ENCODE measurements at places on chromosomes 16 and 17.
A peak's percentile ranks its signal among the peaks of the same experiment; 100 is the strongest.

DNA sequence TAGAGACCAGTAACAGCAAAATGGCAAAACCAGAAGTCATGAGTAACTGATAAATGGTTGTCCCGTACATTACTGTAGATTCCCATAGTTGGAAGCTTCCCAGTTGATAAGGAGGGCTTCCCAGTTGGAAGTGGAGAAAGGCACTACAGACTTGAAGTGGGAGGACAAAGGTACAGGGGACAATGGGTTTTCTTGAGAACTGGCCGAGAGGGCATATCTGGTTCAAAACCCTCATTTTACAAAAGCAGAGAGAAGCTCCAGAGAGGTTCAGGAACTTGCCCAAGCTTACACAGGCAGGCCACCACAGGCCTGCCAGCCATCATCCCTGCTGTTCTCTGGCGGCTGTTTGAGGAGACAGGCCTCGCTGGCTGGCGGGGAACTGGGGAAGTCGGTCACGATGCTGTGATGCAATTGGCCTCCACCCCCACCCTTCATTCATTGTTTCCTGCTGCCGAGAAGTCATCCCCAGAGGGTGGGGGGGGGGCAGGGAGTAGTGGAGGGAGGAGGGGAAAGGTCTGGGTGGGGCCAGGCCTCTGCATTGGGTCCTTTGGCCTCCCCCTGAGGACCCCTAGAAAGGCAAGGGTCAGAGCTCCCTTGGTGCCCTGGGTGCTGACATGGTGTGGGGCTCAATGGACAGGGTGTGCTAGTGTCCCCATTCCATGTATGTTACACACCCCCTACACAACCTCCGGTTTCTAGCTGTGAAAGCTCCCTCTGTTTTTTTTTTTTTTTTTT lies 3.0 kb downstream of the UBALD2 start:
- DNase-seq: peak; percentile 89

DNA sequence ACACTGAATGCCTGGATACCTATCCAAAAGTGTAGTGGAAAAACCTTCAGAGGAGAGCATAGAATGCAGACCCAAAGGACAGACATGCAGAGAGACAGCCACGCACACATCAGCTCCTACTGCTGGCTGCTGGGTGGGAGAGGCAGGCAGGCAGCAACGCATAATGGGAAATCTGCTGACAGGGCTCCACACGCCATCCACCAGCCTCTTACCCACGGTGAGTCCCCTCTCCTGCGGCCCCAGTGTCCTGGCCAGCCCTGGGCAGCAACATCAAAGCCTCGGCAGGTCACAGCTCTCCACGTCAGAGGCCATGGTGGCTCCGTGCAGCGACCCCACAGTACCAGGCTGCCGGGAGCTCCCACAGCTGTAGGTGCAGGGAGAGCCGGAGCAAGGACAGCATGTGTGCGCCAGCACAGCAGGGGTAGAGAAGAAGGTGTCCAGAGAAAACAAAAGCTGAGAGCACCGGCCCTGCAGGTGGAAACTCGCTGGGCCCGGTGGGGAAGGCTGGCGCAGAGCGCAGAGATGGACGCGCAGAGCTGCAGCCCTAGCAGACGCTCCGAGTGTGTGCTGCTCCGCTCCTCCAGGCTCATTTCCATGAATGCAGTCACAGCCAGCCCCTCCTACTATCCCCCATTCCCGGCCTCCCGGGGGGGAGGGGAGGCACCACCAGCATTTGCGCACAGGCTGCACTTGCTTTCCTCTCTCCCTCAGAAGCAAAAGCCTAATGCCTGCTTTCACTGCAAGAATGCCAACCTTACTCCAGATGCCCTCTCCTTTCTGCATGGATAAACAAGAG lies 58.9 kb downstream of the CYTH1 start:
- DNase-seq: peak; percentile 81

DNA sequence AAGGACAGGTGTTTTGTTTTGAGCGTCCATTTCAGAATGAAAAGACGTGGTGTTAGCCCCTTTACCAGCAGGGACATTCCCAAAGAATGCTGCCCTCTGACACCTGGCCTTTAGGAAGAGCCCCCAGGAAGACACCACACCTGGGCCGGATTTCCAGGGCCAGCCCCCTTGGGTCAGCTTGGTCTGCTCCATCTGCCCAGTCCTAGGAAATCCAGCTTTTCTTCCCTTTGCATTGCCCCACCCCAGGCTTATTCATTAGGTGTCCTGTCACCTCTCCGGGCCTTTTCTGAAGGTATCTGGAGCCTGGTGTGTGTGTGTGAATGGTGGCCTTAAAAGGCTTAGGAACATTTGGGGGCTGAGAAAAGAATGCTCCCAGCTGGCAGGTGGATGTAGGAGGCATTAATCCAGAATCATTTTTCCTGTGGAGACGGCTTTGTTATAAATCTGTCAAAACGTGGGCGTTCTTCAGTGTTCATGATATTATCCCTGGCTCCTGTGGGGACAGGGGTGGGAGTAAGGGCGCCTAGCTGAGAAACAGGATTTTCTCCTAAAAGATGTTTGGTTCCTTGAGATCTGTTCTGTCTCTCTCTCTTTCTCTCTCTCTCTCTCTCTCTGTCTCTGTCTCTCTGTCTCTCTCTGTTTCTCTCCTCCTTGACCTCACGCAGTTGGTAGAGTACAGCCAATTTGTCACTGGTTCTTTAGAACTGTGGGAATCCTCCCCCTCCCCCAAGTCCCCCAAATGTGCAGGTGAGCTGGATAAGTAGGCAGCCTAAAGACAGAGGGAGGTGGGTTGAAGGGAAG lies 84.0 kb downstream of the NTN1 start:
- DNase-seq: no peak

- DNase-seq: no peak
These were observed 1.1 kb downstream of the UNC13D start for GRCh38 chr17:75842963-75843576.

- no peak for DNase-seq
These were observed 16.6 kb downstream of the NSRP1 start for GRCh38 chr17:30133197-30133596.

- no peak for DNase-seq
These were observed 79.0 kb downstream of the C16orf78 start for GRCh38 chr16:49452578-49452977.

DNA sequence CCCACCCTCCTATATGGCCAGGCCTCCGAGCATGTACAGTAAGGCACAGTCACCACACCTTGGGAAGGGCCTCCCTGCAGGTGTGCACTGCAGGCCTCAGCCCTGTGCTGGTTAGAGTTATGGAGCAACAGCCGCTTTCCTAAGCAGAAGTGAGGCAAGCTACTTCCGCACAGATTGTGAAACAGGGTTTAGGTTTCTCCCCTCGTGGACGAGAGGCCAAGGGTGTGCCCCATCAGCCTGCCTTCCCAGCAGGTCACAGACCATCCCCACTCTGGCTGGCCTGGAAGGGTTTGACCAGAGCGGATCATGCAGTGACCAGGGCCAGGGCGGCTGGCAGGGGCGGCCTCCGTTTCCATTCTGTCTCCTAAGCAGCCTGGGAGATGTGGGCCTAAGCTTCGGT lies 4.7 kb downstream of the MSRB1 start:
- peak; percentile 66 for DNase-seq

GRCh38 chr16:63289834-63290460 lies 1253.7 kb upstream of the CDH8 start:
- DNase-seq: no peak

DNA sequence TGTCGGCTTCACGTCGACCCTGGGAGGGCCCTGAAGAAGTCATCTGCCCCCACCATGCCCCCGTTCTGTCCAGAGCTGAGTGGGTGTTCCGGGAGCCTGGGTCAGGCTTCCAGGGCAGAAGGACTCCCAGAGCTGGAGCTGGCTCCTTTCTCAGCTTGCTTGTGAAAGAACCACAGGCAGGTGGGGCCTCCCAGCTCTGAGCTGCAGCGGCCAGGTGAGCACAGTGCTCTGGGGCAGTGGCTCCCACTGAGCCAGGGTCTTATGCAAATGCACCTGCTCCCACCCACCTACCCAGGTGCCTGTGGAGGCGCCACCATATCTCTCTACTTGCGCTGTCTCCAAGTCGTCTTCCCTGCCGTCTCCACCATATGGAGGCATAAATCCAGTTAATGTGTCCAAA lies 140.0 kb upstream of the RPL38 start:
- no peak for DNase-seq

DNA sequence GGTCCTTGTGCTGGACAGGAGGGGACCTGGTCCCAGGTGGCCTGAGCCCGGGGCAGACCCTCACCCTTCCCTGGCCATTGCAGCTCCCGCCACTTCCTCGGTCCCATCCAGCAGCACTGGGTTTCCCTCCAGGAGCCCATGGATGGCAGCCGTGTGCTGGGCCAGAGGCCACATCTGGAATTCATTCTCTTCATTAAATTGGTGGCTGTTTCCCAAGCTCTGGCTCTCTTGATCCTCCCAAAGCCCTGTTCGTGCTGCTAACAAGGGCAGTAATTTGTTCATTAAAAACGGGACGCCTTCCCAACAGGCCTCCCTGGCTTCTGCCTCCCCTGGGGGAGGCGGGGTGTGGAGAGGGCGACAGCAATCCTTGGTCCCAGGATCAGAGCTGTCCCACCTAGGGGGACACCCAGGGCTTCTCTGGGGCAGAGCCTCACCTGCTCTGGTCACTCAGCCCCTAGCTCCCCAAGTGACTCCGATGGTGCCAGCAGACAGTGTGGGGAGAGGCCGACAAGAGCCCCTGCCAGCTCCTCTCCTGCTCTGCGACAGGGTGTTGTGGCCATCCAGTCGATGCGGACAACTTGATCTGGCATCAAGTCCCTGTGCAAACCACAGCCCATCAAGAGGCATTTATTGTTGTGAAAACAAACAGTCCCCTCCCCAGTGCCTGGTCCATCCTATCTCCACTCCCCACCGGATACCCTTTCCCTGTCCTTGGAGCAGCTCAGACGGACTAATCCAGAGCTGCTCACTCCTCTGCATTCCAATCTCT lies 44.0 kb downstream of the SDK2 start:
- no peak for DNase-seq

- no peak for DNase-seq
These were observed 18.2 kb upstream of the CSNK1D start for GRCh38 chr17:82291582-82292250.

DNA sequence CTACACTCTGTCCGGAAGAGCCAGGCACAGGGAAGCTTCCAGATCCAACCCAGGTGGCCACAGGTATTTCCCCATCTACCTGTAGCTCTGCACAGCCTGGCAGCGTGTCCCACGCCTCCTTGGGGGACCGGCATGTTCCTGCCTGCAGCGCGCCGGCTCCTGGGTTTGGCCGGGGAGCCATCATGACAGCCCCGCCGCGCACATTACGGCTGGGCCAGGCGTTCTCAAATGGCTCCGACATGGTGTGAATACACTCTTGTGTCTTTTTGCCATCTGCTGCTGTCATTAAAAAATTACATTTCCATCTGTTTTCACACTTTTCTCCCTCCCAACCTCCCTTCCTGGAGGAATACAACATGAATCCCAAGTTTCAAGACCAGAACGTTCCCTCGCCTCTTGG lies 8.0 kb upstream of the GINS2 start:
- DNase-seq: no peak

DNA sequence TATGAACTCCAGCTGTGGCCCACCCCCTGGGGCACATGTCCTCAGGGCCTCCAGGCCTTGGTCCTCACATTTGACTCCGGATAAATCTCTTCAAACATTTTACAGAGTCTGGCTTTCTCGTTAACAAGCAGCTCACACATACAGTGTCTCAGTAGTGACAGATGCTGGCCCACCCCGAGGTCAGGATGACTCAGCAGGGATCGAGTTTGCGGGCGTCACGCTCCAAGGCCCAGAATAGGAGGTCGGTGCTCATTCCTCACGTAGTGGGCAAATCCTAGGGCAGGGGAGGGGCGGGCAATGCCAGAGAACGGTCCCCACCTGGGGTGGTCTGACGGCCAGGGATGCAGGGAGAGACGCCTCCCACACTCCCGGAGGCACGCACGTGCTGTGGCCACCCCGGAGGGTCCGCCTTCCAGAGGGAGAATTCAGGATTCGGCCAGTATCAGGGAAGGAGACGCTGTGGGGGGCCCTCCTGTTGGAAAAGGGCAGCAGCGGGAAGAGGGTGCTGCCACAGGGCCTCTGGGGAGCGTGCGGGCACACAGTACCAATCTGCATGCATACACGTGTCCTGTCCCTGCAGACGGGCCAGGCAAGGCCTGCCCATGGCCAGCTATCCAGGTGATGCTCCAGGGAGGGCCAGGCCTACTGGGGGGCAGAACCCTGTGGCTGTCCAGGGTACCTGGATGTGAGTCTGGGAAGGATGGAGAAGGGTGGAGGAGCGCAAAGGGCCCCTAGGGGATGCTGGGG lies 8.6 kb downstream of the SLC7A5 start:
- no peak for DNase-seq

GRCh38 chr16:88656291-88656980 lies 5.6 kb upstream of the CYBA start:
- no peak for DNase-seq

DNA sequence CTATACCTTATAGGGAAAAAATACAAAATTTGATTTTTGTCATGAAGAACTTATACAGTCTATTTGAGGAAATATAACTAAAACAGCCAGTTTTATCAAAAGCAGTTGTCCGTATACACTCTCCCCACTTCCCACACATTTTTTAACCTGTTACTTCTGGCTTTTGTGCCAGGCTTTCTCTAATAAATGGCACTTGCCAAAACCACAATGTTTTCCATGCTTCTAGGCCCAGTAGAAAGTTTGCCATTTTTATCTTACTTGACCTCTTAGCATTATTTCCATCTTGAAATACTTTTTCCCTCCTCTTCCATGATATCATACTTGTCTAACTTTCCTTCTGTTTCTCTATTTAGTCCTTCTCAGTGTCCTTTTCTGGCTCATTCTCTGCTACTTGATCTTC lies 38.8 kb downstream of the EFCAB5 start:
- no peak for DNase-seq

- DNase-seq: peak; percentile 10
These were observed 11.5 kb upstream of the CLEC18C start for GRCh38 chr16:70162041-70162451.

GRCh38 chr17:49571764-49572163 lies 3.9 kb upstream of the NXPH3 start:
- no peak for DNase-seq

GRCh38 chr16:84485255-84486010 lies 19.0 kb downstream of the MEAK7 start:
- peak; percentile 33 for DNase-seq

GRCh38 chr17:73065376-73065775 lies 27.1 kb downstream of the SLC39A11 start:
- no peak for DNase-seq

DNA sequence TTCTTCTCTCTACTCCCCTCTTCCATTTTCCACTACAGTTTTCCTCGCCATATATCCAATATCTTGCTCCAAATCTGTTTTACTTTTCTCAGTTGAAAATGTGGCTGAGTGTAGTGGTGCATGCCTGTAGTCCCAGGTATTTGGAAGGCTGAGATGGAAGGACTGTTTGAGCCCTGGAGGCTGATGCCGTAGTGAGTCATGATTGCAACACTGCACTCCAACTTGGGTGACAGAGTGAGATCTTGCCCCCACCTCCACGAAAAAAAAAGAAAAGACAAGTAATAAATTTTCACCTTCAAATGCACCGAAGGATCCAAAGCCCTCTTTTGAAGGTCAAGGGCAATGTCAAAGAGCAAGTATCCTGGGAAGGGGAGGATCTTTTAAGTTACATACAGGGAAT lies 592.3 kb downstream of the TMEM114 start:
- no peak for DNase-seq

GRCh38 chr17:77884967-77885641 lies 73.4 kb upstream of the TNRC6C start:
- no peak for DNase-seq

GRCh38 chr17:17159571-17159970 lies 46.6 kb downstream of the PLD6 start:
- DNase-seq: no peak

Measured in aorta (tissue), 5 donors.